ENCODE measurements at places on chromosomes 1 and 21.

- no peak for DNase-seq
Measured at GRCh38 chr1:225816643-225817538, 7.0 kb downstream of the EPHX1 start.

DNA sequence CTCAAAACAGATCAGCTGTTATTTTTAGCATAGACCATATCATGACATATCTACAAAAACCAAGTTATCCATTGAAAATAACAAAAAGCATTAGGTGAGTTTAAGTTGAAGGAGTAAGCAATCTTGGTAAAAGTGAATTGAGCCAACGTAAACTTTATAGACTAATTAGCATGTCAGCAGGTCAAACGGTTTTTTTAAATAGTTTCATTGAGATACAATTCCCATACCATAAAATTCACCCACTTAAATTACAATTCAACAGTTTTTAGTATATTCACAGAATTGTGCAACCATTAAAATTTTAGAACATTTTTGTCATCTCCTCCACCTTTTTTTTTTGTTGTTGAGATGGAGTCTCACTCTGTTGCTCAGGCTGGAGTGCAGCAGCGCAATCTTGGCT, 92.1 kb downstream of the TGFBR3 start:
- no peak for DNase-seq

- no peak for DNase-seq
Measured at GRCh38 chr1:45275054-45275453, 51.6 kb upstream of the HPDL start.

- no peak for DNase-seq
Measured at GRCh38 chr21:46119144-46119636, 21.3 kb downstream of the COL6A2 start.

DNA sequence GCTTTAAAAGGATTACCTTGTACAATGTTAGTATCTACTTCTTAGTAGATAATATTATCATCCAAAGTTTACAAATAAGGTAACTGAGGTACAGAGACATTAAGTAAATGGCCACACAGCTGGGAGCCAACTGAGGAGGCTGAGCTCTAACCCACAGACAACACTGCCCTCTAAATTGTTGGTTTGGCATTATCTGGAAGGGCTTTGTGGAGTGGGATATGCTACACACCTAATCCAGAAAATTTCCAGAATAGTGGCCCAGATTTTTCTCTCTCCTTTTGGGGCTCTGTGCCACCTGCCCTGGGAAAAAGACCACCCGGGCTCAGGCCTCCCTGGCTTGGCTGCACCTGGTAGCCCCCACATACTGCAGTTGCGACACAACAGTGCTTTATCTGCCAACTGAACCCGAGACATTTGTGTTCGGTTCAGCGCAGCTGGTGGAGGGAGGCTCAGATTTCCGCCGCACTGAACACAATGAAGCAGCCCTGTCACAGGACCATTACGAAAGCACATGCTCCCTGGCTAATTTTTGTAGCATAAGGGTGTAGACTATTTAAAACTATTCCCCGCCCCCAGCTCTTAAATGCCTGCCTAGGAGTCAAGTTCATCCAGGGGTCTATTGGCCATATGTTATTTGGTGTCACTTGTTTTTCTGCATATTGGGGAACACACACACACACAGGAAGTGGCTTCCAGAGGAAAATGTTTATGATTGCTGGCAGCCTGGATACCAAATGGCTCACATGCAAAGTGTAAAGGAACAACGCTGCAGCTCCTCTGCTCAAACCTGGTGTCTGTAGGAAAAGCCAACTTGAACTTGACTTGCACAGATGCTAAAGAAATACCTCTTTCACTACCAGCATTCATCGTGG, 92.3 kb upstream of the ESRRG start:
- DNase-seq: no peak

- DNase-seq: no peak
Measured at GRCh38 chr21:41111681-41112080, 56.3 kb upstream of the BACE2 start.

DNA sequence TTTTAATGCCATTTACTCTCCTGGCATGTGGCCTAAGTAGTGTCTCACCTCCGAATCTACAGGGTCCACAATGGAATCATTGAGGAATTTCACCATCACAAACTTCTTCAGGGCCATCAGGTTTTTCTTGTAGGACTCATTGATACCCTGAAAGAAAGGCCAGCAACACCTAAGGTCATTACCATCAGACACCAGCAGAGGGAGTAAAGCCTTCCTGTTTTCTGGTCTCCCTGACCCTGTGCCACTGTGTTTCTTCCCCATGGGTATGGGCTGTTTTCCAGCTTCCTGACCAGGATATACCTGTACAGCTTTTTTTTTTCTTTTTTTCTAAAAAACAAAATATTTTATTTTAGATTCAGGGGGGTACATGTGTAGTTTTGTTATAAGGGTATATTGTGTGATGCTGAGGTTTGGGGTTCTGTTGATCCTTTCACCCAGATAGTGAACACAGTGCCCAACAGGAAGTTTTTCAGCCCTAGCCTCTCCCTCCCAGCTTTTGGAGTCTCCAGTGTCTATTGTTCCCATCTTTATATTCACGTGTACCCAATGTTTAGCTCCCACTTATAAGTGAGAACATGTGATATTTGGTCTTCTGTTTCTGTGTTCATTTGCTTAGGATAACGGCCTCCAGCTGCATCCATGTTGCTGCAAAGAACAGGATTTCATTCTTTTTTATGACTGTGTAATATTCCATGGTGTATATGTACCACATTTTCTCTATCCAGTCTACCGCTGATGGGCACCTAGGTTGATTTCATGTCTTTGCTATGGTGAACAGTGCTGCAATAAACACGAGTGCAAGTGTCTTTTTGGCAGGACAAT, 18.3 kb downstream of the PPT1 start:
- DNase-seq: peak; percentile 69

All from activated CD4-positive, alpha-beta T cell treated with anti-CD3 and anti-CD28 coated beads, Interleukin-2, amount 50 U/mL, for 16 hours (primary cell).